Fibroblast of skin of scalp (primary cell): ENCODE measurements at places on chromosomes 4 and X.

DNA sequence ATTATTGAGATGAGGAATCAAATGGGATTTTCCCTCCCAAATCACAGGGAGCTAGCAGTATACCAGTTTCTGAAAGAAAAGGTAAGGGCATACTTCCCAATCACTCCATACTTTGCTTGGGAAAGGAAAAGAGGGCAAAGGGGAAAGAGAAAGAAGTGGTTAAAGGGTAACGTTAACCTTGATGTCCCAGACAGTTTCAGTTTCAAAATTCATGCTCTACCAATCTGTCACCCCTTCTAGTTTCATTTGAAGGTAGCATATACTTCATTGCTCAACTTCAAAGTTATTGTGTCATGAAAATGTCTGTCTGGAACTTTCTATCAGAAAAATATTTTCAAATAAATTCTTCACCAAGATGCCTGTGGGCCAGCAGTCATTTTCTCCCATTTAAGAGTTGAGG lies 16.0 kb downstream of the TNMD start:
- DNase-seq, result no peak

DNA sequence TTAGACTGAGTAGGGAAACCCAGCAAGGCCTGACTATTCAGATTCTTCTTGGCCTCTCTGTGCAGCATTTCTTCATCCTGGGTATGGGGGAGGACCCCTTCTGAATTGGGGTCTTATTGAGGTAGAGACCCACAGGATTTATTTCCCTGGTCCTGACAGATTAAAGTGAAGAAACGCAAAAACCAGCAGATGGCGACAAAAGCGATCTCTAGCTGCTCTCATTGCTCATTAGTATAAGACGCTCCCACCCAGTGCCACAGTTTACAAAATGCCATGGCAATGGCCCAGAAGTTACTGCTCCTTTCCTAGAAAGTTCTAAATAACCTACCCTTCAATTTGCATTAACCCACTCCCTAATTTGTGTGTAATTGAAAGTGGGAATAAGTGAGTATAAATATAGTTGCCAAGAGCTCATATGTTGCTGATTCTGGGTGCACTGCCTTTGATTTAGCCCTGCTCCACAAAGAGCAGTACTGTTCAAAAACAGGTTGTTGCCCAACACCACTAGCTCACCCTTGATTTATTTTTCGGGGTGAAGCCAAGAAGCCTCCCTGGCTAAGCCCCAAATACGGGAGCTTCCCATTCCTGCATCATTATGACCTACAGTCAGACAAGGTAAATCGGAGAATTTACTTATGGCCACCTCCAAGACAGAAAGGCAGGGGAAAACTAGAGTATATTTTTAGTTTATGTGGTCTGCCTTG lies 3.7 kb upstream of the BEX4 start:
- peak; percentile 51 for DNase-seq

- DNase-seq, result no peak
Measured at GRCh38 chr4:169933531-169933930, 92.7 kb downstream of the MFAP3L start.

- DNase-seq, result no peak
Measured at GRCh38 chr4:75834095-75834771, 68.0 kb downstream of the PPEF2 start.

DNA sequence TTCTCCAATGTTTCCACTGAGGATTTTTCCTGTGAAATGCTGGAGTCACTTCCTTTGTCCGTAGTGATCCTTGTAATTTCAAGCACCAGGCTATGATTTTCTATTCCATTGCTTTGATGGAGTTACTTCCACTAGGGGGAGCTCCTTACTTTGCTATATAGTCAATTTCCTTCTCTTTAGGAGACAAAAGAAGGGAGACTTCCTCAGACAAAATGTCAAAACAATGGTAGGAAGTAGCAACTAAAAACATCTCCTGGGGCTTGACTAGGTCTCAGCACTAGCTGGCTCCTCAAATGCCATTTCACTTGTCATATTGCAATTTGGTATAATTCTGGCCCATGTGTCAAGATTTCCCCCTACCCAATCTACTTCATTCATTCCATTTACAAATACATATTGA lies 24.1 kb downstream of the ZCCHC12 start:
- DNase-seq, result peak; percentile 47
